Stimulated activated CD4-positive, alpha-beta T cell treated with anti-CD3 and anti-CD28 coated beads, TNF-alpha, amount 100 ng/mL, for 4 hours (primary cell): ENCODE measurements at places on chromosomes 12 and 14.

- no peak for DNase-seq
These were observed 129.9 kb upstream of the PDZRN4 start for GRCh38 chr12:41058266-41058665.

DNA sequence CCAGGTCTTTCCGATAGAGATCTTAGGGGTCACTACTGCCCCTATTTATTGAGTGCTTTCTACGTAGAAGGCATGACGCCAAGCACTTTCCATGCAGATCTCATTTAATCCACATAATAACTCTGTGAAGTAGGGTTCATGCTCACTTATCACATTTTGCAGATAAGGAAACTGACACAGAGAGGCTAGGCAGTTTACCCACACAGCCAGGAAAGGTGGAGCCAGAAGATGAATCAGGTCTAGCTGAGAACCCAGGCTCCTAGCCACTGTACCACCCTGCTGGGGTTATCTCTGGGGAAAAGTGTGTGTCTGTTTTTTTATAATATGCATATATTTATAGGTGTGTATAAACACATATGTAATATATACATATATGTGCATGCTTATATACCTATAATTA lies 83.6 kb downstream of the KSR2 start:
- DNase-seq, result no peak

DNA sequence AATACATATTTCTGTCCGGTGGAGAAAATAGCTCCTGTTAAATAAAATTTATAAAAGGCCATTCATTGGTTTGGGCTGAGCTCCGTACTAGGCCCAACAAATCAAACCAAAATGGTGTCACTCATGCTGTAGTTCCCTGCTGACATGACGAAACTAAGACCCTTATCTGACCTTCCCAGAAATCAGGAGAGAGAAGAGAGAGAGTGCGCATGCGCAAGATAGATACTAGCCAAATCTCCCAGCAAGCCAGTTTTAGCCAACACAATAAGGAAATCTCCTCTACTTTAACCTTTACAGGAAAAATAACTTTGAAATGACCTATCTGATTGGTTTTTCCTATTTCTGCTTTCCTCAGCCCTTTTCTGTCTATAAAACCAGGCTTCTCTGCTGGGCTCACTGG lies 152.7 kb upstream of the RMST start:
- DNase-seq, result no peak

DNA sequence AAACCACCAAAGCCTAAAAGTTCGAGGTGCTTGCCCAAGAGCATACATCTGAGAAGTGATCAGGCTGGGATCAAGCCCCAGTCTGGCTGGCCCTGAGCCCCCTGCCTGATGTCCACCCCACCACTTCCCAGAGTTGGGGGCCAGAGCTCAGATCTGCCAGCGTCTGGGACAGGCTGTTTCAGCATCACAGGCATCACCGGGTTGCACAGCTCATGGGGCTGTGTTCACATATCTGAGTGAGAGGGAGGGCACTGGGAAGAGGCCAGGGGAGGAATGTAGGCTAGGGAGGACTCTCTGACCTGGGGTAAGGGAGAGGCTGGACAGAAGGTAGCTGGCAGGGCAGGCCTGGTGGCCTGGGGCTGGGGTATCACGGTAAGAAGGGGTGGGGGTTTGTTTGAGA lies 6.0 kb downstream of the TGM1 start:
- no peak for DNase-seq

DNA sequence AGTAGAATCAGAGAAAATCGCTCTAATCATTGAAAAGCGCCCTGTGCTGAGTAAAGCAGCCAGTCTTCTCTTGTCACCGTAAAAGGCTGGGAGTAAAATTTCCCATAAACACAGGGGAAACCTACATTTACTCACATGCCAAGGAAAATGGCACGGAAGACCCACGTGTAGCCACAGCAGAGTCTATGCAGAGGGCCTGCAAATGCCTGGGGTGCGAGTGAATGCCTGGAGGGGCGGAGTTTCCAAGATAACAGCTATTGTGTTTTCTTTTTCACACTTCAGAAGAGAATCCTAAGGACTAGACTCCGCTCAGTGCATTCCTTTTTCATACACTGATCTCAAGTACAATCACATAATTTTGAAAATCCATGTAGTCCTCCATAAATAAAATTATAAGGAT lies 159.9 kb upstream of the FOXN3 start:
- DNase-seq, result no peak

GRCh38 chr14:52267501-52268278 lies at the start of gene PTGDR:
PTGDR (plus strand) TSS chr14:52267698; CDS start chr14:52267815, 117 bp downstream.
- DNase-seq, result peak; percentile 4
